ENCODE measurements at places on chromosomes 4 and X. TPM values are rescaled to one million over a fixed set of nuclear protein-coding genes. Genes with fewer than 3 reads are reported as not detected.

DNA sequence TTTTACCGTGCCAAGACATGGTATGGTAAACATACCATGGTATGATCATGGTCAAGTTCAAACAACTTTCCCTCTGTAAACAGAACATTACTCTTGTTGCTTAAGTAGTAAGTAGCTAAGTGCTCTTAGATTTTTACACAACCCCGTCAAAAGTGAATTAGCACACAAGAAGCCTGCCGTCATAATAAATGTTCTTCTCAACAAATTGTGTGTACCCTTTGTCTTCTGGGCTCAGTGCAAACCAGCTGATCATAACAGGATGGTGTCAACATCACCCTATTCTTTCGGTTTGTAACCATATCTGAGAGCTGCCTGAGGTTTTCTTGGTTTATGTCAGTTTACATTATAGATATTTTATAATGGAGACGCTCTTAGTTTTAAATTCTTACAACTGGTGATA, 28.8 kb downstream of the MSL3 start:
- H3K36me3 ChIP-seq, result no peaks in the 10 kb centered on the region
- peak overlapping the region; percentile 35 for H3K4me3 ChIP-seq
- no peak for DNase-seq
- no peaks in the 10 kb centered on the region for H3K27me3 ChIP-seq

SNCA gene
- 2.3 TPM for polyA plus RNA-seq

HTT-AS gene
- not detected for polyA plus RNA-seq

DNA sequence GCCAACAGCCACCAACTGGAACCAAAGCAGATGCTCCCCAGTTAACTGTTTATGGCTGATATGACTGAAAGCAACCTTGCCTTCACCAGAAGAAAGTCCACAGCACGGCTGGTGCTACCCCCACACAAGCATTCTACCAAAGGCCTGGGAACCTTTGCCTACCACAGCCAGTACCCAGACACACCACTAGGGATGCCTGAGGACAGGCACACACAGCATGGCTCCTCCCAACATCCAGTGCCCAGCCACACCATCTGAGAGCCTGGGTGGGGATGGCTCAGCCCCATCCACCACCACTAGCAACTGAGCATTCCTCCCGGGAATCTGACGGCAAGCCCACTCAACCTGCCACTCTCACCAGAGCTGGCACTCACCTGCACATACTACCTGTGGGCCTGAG, 178.6 kb downstream of the SLC7A11 start:
- no peaks in the 10 kb centered on the region for H3K27me3 ChIP-seq
- H3K36me3 ChIP-seq, result no peaks in the 10 kb centered on the region
- no peaks in the 10 kb centered on the region for H3K4me1 ChIP-seq
- no peak overlapping the region for H3K27ac ChIP-seq
- H3K4me3 ChIP-seq, result no peak overlapping the region

- no peak for DNase-seq
- no peaks in the 10 kb centered on the region for H3K4me1 ChIP-seq
- no peaks in the 10 kb centered on the region for H3K27me3 ChIP-seq
- H3K36me3 ChIP-seq, result no peaks in the 10 kb centered on the region
- no peak overlapping the region for H3K27ac ChIP-seq
Measured at GRCh38 chr4:77699731-77700210, 94.2 kb downstream of the CXCL13 start.

DNA sequence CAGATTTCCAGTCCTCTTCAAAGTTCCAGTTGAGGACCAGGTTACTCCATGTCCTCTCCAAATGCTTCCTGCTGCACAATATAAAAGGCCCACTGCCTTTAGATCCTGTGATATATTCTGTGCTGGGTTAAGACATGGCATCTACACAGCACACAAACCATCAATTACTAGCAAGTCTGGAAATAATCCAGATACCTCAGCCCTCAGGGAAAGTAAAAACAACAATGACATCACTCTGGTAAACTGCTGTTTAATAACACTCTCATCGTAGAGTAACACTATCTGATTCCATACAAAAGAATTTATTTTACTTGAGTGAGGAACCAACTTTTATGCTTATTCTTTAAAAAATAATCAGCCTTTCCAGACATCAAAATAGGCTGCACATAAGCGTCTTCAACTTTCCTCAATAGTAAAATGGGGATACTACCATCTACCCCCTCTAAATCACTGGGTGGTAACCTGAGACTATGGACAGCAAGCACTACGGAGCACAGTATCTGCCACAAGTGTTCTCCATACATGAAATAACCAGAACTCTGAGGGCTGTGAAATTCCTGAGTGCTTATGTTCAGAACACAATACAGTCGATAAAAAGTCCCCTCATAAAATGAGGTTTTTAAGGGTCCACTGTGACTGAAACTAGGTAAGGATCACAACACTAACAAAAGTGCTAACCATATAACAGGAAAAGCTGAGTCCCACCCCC, 53.4 kb downstream of the ABCG2 start:
- DNase-seq, result no peak
- no peaks in the 10 kb centered on the region for H3K27me3 ChIP-seq
- H3K27ac ChIP-seq, result no peak overlapping the region
- no peaks in the 10 kb centered on the region for H3K4me1 ChIP-seq

SOX3 gene
- not detected for polyA plus RNA-seq

GRCh38 chrX:116238567-116239255, 68.2 kb downstream of the AGTR2 start:
- no peaks in the 10 kb centered on the region for H3K27me3 ChIP-seq
- no peak for DNase-seq
- H3K27ac ChIP-seq, result no peak overlapping the region
- H3K4me1 ChIP-seq, result no peaks in the 10 kb centered on the region

THAP6 gene
- polyA plus RNA-seq, result 12.3 TPM

TMSB15C gene
- 1.2 TPM for polyA plus RNA-seq

AMTN gene
- not detected for polyA plus RNA-seq

GRCh38 chrX:14274691-14275090, 245.0 kb upstream of the GEMIN8 start:
- H3K4me3 ChIP-seq, result no peak overlapping the region
- no peak overlapping the region for H3K27ac ChIP-seq
- no peaks in the 10 kb centered on the region for H3K27me3 ChIP-seq
- H3K4me1 ChIP-seq, result no peaks in the 10 kb centered on the region
- DNase-seq, result no peak

DNA sequence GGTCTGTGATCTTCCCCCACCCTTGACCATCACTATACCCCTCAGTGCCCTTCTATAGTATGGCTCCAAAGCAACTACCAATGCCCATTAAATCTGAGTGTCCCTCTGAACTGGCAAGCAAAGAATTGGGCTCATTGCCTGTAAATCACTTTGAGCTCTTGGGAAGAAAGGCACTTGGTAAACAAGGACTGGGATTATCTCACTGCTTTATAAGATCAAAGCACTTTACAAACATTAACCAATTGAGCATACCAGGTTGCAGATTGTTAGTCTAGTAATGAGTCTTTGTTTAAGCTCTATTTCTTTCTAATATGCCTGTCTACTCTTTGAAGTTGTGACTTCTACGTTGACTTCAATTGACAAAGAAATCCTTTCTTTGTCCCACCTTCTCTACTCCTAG, 34.1 kb downstream of the AREG start:
- H3K4me3 ChIP-seq, result no peak overlapping the region
- DNase-seq, result no peak
- no peak overlapping the region for H3K27ac ChIP-seq
- no peaks in the 10 kb centered on the region for H3K4me1 ChIP-seq
- no peaks in the 10 kb centered on the region for H3K27me3 ChIP-seq

- no peak for DNase-seq
- no peaks in the 10 kb centered on the region for H3K4me1 ChIP-seq
- no peaks in the 10 kb centered on the region for H3K27me3 ChIP-seq
- H3K4me3 ChIP-seq, result no peak overlapping the region
- no peak overlapping the region for H3K27ac ChIP-seq
Measured at GRCh38 chr4:154642373-154643009, 30.0 kb upstream of the FGG start.

Measured in naive thymus-derived CD4-positive, alpha-beta T cell (primary cell).